H1 (cell line): ENCODE measurements at places on chromosomes 7 and 10. TPM values are rescaled to one million over a fixed set of nuclear protein-coding genes. Genes with fewer than 3 reads are reported as not detected.

The CACUL1 gene
- 34.2 and 43.9 TPM in 2 replicates for total RNA-seq

The RTKN2 gene
- total RNA-seq: 22.1 and 24.6 TPM in 2 replicates

The EPO gene
- 0.48 and 0.95 TPM in 2 replicates for total RNA-seq

DNA sequence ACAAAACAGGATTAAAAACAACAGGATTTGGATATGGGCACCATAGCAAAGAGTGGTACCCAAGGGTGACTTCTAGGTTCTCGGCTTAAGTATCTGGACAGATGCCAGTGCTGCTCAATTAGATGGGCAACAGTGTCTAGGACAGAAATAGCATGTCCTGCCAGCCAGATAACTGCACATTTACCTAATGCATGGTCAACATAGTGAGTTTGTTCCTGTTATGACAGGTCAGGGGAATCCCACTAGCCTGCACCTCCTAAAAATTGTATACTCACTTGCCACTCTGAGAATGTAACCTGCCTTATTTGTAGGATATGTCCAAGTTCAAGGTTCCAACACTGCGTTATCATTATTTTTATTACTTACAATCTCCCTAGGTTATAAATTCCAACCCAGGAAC is 471.7 kb downstream of the GRM8 start:
- H3K4me3 ChIP-seq: no peak overlapping the region
- no peak overlapping the region for H3K27ac ChIP-seq
- no peak for DNase-seq
- peaks cover 2% of the 10 kb centered on the region; the same call in 1 of the 2 replicates for H3K4me1 ChIP-seq
- no peaks in the 10 kb centered on the region for H3K36me3 ChIP-seq
- no peaks in the 10 kb centered on the region for H3K27me3 ChIP-seq

DNA sequence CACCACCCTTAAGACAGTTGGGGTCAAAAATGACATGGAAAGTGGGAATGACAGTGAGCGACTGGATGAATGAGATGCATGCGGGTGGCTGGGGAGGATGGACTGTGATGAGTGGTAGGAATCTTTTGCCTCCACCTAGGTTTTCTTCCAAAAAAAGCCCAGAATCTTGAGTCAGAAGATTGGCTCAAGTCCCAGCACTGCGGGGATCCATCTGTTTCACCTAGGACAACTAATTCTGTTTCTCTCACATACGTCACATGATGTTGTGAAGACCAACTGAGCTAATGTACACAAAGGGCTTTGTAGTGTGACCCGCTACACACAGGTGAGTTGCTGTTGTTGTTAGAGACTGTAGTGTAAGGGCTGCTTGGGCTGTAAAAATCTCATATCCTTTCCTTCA is 58.5 kb upstream of the SLC35B4 start:
- no peak for DNase-seq
- no peaks in the 10 kb centered on the region for H3K4me1 ChIP-seq
- H3K4me3 ChIP-seq: no peak overlapping the region
- H3K36me3 ChIP-seq: no peaks in the 10 kb centered on the region

DNA sequence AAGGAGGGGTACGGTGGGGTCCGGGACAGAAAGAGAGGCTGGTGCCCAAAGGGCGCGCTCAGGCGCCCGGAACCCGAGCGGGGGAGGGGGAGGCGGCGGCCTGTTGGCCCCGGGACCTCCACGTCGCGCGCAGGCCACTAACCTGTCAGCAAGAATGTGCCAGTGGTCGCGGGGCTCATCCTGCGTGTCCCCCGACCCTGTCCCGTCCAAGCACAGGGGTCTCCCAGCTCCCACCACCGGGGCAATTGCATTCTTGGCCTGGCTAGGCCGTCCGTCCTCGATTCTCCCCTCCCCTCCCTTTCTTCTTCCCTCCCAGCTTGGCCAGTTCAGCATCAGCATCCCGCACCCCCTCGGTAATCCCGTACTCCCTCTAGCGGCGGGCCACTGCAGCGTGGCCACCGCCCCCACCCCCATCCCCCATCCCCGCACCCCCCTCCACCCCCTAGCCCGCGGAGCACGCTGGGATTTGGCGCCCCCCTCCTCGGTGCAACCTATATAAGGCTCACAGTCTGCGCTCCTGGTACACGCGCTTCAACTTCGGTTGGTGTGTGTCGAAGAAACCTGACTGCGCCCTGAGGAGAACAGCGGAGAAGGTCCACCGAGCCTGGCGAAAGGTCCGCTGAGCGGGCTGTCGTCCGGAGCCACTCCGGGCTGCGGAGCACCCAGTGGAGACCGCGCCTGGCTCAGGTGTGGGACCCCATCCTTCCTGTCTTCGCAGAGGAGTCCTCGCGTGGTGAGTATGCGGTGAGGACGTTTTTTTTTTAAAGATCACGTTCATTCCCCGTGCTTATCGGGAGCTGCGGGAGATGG is at the start of gene SGCE:
TSS of gene SGCE (minus strand) at position 286 of the 810 bp plus-strand sequence. CDS start at position 251, 35 bp downstream.
- no peaks in the 10 kb centered on the region for H3K27me3 ChIP-seq
- H3K27ac ChIP-seq: no peak within 1 kb of the TSS
- H3K4me1 ChIP-seq: no peaks in the 10 kb centered on the region
- H3K36me3 ChIP-seq: no peaks in the 10 kb centered on the region
- H3K4me3 ChIP-seq: peak within 1 kb of the TSS; percentile 76

DNA sequence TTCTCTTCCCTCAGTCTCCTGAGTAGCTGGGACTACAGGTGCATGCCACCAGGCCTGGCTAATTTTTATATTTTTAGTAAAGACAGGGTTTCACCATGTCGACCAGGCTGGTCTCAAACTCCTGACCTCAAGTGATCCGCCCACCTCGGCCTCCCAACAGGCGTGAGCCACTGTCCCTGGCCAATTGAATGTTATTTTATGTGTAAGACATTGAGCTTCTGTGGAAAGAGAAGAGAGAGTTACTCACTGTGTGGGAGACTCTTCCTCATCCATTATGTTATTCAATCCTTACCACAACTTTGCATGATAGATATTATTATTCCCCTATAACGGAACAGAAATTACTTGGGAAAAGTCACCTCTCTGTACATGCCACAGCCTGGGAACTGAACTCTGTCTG is 32.6 kb upstream of the MXI1 start:
- no peak overlapping the region for H3K27ac ChIP-seq
- peaks cover 20% of the 10 kb centered on the region for H3K4me1 ChIP-seq
- no peaks in the 10 kb centered on the region for H3K36me3 ChIP-seq
- no peak for DNase-seq

DNA sequence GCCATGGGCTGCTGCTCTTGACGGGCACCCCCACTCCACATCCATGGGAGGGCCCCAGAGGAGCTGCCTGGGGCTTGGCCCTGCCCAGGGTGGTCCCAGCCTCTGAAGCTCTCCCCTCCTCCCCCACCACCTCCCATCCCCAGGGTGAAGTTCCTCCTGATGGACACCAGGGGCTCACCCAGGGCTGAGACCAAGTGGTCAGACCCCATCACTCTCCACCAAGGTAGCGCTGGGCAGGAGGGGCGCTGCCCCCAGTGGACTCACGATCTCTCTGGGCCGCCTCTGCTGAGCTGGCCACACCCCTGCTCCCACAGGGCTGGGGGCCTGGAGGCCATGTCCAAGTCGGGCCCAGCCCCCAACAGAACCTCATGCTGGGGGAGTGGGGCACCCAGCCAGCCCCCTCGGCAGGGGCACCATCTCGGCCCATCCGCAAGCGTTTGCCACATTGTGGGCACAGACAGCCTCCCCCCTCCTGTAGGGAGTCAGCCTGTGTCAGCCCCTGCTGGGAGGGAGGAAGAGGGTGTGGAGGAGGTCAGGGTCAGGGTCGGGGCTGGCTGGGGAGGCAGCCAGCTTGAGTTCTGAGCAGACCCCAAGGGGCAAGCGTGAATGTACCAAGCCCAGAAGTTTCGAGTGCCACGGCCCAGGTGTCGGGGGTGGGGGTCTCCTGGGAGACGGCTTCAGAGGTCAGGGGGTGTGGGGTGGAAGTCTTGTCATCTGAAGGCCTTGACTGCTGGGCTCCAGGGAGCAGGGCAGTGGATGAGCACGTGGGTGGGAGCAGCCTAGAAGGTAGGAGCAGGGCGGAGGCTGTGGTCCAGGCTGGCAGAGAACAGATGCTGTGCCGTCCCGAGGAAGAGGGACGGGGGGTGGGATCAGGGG is 2.8 kb downstream of the UPK3B start:
- DNase-seq: no peak
- H3K27ac ChIP-seq: no peak overlapping the region; the same call in 1 of the 2 replicates
- peaks cover 11% of the 10 kb centered on the region for H3K4me1 ChIP-seq

- no peaks in the 10 kb centered on the region for H3K27me3 ChIP-seq
- no peak for DNase-seq
- peak overlapping the region; percentile 78; the same call in 1 of the 2 replicates for H3K4me3 ChIP-seq
- peaks cover 10% of the 10 kb centered on the region for H3K36me3 ChIP-seq
- no peak overlapping the region; the same call in 1 of the 2 replicates for H3K27ac ChIP-seq
- no peaks in the 10 kb centered on the region for H3K4me1 ChIP-seq
Observed at GRCh38 chr7:44583146-44583865, 1.3 kb upstream of the TMED4 start.

GRCh38 chr10:88742448-88742847 is 17.4 kb upstream of the LIPN start:
- H3K36me3 ChIP-seq: no peaks in the 10 kb centered on the region
- no peaks in the 10 kb centered on the region for H3K27me3 ChIP-seq

DNA sequence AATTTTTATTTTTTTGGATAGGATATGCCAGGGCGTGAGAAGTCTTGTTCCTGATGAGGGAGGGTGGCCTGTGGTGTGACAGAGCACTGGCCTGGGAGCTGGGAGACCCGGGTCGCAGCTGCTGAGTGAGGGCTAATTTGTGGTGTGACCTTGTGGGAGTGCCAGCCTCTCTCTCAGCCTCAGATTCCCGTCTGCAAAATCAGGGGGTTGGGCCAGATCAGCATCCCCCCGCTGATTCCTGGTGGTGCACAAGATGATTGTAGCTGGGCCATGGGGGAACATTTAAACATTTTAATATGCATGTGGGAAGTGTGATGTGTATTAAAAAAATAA is 14.9 kb downstream of the TSPAN15 start:
- no peak overlapping the region for H3K4me3 ChIP-seq
- DNase-seq: no peak
- no peaks in the 10 kb centered on the region for H3K4me1 ChIP-seq
- H3K27ac ChIP-seq: no peak overlapping the region
- H3K27me3 ChIP-seq: no peaks in the 10 kb centered on the region

DNA sequence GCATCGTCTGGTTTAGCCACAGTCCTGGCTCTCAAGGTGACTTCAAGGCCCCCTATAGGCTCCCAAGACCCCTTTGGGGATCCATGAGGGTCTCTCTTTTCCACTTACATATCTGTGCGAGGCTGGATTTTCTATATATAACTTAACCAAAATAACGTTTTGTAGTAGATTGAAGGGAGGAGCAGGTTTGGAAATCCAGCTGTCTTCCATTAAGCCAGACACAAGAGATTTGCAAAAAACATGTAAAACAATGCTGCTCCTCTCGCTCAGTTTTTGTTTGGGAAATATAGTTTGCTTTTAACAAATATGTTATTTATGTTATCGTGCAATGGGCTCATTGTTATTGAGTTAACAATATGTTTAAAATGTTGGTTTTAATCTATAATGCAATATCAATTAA is 811.2 kb downstream of the TYW1 start:
- H3K36me3 ChIP-seq: no peaks in the 10 kb centered on the region
- no peaks in the 10 kb centered on the region for H3K27me3 ChIP-seq
- no peaks in the 10 kb centered on the region for H3K4me1 ChIP-seq
- no peak overlapping the region for H3K4me3 ChIP-seq
- DNase-seq: no peak
- H3K27ac ChIP-seq: no peak overlapping the region

DNA sequence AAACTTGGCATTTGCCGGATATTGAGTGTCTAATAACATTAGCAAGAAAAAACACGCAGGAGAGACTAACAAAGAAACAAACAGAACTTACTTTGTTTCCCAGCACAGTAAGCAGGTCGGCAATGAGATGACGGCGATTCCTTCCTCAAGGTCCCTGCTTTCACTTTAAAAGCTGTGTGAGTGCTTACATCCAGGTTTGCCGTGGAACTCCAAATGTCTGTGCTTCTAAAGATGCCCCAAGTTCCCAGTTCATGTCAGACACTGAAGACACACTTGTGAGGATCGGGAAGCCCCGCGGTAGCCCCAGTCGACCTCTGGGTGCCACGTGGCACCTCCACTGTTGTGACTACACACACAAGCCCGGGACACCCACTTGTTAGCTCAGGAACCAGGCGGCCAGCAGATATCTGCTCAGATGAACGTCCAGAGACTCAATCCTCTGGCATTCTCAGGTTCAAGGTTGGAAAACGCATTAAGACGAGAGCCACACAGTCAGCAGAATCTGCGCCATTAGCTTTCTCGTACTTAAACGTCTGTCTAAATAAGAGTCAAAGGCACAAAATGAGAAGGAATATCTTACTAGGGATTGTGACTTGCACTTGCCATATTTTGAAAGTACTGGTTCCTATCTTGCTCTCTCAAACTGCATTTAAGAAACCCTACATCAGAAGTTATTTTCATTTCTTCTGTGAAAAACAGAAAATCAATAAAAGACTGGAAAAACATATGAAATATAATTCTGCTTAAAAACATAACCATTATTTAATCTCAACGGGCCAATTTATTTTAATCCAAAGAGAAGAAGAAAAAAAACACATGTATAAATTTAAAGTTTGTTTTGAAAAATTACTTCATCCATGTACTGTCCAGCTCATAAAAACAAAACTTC is 207.6 kb upstream of the KLF14 start:
- peaks cover 5% of the 10 kb centered on the region for H3K4me1 ChIP-seq
- no peak for DNase-seq
- no peak overlapping the region for H3K27ac ChIP-seq
- H3K4me3 ChIP-seq: no peak overlapping the region
- H3K27me3 ChIP-seq: no peaks in the 10 kb centered on the region

DNA sequence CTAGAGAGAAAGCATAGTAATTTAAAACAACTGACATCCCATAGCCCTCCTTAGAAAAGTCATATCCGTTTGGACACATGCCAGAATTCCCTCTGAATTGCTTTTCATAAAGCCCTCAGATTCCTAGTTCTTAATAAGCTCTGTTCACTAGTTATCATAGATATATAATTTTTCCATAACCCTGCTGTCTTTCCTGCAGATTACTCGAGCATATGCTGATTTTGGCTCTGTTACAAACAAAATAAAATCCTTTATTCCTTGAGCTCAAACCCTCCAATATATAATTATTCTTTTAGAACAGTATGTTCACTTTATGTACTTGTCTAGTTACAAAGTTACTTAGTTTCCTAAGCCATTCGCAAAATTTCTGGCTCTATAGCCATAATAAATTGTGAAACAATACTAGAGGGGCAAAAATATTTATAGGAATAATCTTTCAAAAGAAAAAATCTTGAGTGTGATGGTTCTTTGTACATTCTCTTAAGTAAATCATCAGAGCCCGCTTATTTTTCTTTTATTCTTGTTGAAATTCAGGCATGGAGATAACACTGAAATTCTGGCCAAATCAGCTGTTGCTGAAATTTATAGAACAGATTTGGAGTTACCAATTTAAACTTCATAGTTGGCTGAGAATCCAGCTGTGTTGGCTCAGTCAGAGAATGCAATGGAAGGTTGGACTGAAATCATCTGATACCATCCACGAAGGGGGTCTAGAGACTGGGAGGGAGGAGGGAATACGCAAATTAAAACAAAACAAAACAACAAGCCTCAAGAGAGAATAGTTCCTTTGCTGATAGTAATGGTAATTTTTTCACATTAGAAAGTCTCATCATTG is 146.1 kb upstream of the TMEM196 start:
- no peak overlapping the region for H3K27ac ChIP-seq
- DNase-seq: no peak
- no peaks in the 10 kb centered on the region for H3K4me1 ChIP-seq
- no peaks in the 10 kb centered on the region for H3K27me3 ChIP-seq
- no peak overlapping the region for H3K4me3 ChIP-seq
